B cell (primary cell): ENCODE measurements at places on chromosomes 11 and 22. TPM values are rescaled to one million over a fixed set of nuclear protein-coding genes. Genes with fewer than 3 reads are reported as not detected.

The CBLIF gene
- not detected in 2 replicates for total RNA-seq

The SBF1 gene
- total RNA-seq = 254 TPM in 2 replicates

The INS gene
- total RNA-seq = not detected in 2 replicates

The OR6A2 gene
- 0.10 and 0.12 TPM in 2 replicates for total RNA-seq

The TMEM191B gene
- 6.6 and 8.3 TPM in 2 replicates for total RNA-seq

The CD6 gene
- 9.3 and 10.5 TPM in 2 replicates for total RNA-seq

The TREH gene
- total RNA-seq = not detected in 2 replicates

The HPX gene
- total RNA-seq = 1.1 and 2.4 TPM in 2 replicates

The SLC35E4 gene
- total RNA-seq = 2.9 and 3.4 TPM in 2 replicates

- DNase-seq = peak; percentile 12
Measured at GRCh38 chr11:11251394-11251970, 101.6 kb downstream of the CSNK2A3 start.

DNA sequence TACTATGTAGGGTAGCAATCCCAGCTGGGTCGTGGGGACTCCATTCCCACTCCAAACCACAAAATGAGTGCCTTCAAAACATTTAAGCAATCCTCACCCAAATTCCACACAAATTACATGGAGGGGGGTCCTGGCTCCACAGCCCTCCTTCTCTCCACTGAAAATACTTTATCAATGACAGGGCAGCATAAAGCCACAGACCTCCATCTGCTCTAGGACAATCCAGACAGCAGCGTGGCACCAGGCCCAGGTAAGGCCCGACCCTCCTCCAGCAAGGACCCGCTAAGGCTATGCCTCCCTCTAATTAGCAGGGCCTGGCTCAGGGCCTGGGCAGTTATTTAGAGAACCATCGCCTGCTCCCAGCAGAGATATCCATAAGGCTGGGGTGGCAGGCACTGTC is at the start of gene PANX3:
TSS of gene PANX3 (plus strand) at position 365 of the 400 bp plus-strand sequence. CDS start 129 bp downstream, outside the sequence.
- no peak for DNase-seq

- DNase-seq = no peak
Measured at GRCh38 chr11:2400762-2401435, 349 bp downstream of the TSSC4 start.

DNA sequence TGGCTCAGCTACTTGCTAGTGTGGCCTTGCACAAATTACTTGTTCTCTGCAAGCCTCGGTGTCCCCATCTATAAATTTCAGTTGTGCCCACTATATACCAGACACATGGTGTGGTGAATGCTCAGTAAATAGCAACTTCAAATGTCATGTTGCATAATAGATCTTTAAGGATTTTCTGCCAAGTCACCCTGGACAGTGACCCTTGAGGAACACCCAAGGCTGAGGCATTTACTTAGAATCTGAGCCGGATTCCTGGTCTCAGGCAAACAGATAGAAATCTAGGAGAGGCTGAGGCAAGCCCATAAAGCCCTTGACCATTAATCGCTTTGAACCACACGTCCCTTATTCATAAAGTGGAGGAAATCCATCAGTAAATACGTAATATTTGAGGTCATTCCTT is 9.7 kb downstream of the TEAD1 start:
- no peak for DNase-seq

GRCh38 chr22:36088292-36088691 is 59.7 kb upstream of the RBFOX2 start:
- no peak for DNase-seq

GRCh38 chr11:13552784-13553183 is 57.0 kb upstream of the PTH start:
- no peak for DNase-seq

GRCh38 chr11:94193288-94193687 is 64.6 kb downstream of the PANX1 start:
- no peak for DNase-seq

GRCh38 chr22:28910569-28911303 is 27.4 kb downstream of the ZNRF3 start:
- DNase-seq = no peak

DNA sequence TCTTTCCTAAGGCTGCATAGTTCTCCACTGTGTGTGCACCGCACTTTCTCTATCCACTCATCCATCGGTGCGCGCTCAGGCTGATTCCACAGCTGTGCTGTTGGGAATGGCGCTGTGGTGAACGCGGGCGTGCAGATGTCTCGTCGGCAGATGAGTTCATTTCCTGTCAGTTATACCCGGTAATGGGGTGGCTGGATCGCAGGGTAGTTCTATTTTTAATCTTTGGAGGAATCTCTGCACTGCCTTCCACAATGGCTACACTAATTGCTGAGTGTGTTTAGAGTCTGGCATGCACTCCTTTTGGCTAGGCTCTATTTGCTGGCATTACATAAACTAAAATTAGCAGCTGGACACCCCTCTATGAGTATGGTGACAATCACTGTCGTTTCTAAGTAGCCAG is 27.9 kb upstream of the KRTAP5-7 start:
- DNase-seq = no peak

DNA sequence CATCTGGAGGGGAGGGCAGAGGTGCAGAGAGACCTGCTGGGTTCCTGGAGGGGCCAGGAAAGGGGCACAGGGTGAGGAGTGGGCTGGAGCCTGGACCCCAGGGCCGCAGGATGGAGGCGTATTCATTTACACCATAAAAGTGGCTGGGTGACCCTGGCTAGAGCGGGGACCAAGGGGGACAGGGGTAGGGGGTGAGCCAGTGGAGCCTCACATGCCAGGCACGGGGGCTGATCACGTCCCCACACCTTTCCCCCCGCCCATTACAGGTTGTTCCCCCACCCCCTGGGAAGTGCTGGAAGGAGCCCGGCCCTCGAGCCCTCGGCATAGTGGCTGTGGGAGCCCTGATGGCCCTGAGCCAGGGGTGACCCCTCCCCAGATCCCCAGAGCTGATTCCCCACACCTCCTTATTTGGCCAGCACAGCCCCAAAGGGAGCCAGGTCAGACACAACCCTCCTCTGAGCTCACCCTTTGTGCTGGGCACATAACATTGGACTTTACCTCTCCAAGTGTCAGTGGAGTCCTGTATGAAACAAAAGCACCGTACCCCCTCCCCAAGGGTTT is 781 bp downstream of the TCIRG1 start:
- DNase-seq = peak; percentile 42

DNA sequence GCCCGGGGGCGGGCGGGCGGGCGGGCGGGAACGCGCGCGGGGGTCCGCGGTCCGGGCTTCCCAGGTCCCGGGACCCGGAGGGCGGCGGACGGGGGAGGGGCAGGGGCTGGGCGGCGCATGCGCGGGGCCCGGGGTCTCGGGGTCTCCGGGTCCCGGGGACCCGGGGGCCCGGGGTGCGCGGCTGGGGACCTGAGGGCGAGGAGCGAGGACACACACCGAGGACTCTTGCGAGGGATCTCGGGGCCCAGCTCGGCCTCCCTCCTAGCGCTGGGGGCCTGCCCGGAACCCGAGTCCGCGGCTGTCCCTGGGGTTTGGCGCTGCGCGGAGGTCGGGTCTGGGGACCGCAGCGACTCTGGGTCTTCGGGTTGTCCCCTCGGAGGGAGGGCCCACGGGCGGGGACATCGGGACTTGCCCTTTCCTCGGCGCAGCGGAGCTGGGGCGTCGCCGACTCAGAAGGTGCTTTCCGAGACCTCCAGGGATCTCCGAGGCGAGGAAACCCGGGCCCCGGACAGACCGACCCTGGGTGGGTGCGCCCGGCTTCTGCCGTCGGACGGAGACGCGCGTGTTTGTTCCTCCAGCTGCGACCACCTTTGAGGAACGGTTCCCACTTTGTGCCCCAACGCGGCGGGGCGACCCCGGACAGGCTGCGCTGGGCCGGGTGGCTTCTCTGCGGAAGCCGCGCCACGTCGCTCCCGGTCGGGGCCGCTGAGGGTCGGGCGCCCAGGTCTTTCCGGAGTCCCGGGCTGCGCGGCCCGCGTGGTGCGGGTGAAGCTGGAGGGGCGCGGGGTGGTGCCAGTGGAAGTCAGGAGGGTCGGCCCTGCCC is 540 bp downstream of the PPARA start:
- peak; percentile 82 for DNase-seq

- DNase-seq = no peak
Measured at GRCh38 chr11:46827995-46828394, 18.1 kb downstream of the CKAP5 start.

- no peak for DNase-seq
Measured at GRCh38 chr11:106091480-106092123, 14.1 kb downstream of the AASDHPPT start.

DNA sequence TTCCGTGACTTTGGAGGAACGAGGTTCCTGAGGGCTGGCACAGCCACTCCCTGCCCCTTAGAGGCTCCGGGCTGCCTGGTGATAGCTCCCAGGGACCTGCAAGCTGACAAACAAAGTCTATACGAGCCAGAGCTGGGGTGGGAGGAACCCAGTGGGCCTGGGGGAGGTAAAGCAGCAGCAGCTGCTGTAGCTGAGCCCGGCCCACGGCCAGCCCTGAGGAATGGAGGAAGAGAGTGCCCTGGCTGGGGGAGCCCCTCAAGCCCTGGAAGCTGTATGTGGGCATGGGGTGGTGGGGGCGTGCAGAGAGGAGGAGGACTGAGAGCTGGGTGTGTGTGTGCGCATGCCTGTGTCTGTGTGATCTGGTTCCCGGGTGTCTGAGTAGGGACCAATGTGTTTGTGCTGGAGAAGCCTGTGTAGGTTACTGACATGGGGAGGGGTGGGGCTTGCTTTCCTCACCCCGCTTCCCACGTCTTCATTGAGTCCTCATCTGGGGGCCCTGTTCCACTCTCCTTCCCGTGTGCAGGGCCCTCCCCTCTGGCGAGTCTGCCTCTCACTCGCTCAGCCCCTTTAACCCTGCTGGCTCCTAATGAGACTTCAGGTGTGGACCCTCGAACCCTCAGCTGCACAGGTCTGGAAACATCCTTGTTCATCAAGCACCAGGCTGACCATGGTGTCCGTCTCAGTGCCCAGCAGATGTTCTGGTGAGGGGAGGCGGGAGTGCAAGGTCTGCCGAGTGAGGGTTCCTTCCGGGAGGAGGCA is 10.8 kb downstream of the ST3GAL4 start:
- no peak for DNase-seq

- DNase-seq = no peak
Measured at GRCh38 chr11:133399294-133399693, 133.0 kb downstream of the OPCML start.

- no peak for DNase-seq
Measured at GRCh38 chr22:32414191-32414590, 2.1 kb upstream of the RTCB start.

DNA sequence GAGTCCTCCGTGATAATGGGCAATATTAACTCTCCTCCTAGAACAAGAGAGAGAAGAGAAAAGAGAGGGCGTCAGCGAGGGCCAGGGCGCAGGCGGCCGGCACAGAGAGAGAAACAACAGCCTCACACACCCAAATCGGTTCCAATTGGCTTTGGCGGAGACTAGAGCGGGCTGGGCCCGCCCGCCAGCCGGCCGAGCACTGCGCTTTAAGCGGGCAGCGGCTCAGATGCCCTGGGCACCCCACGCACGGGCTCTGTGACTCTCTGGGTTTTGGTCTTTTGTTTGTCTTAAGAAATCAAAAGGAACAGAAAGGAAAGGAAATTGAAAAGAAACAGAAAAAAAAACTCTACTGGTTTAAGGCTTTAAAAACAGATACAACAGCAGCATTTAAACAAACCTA is 17.0 kb downstream of the SLC22A12 start:
- DNase-seq = no peak

GRCh38 chr11:130513132-130513531 is 64.7 kb downstream of the ADAMTS15 start:
- DNase-seq = no peak
